ENCODE measurements at places on chromosomes 16 and 17.

DNA sequence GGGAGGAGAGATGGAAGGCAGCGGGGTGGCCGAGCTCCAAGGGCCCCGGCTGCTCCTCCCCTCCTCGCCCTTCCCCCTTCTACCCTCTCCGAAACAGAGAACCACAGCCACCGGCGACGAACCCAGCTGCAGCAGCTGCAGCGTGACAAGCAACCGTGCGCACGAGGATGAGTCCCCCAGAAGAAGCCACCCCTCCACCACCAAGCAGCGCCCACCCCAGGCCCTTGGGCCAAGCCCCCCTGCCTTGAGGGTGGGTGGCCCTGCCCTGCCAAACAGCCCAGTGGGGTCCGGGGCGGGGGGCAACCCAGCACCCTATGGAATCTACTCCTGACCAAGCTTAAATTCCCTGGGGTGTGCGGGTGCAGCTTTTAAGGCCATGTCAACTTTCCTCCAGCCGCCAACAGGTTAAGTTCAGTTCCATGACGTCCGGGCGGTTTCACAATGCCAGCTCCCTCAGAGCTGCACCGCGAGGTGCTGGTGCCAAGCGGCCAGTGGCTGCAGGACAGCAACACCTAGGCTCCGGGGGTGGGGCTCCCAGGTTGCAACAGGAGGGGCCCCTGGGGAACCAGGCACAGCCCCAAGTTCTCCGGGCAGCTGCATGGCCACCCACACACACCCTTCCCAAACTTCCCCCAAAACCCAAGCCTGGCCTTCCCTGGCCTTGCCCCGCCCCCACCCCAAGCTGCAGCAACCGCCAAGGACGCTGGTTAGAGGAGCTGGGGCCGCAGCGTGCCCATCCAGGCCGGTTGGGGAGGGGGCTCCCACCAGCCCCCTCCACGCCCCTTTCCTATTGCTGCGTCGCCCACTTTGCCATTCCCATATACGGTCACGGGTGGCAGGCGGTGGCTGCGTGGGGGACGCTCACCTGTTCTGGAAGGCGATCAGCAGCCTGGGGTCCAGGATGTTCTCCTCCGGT is 2.0 kb downstream of the CBX4 start:
- no peak for DNase-seq

DNA sequence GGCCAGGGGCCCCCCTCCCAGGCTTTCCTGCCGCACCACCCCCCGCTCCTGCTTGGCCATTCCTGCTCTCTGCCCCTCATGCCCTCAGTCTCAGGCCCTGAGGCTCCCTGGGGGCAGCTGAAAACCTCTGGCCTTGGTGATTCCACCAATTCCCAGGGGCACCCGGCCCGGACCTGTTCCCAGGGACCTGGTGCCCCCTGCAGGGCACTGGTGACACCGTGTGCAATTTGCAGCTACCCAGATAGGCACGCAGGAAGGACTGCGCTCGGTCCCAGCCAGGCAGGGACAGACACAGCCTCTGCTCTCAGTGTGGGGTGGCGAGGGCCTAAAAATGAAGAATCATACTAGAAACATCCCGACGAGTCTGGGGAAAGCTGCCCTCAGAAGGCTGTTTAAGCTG is 13.4 kb downstream of the WFDC1 start:
- DNase-seq = no peak

DNA sequence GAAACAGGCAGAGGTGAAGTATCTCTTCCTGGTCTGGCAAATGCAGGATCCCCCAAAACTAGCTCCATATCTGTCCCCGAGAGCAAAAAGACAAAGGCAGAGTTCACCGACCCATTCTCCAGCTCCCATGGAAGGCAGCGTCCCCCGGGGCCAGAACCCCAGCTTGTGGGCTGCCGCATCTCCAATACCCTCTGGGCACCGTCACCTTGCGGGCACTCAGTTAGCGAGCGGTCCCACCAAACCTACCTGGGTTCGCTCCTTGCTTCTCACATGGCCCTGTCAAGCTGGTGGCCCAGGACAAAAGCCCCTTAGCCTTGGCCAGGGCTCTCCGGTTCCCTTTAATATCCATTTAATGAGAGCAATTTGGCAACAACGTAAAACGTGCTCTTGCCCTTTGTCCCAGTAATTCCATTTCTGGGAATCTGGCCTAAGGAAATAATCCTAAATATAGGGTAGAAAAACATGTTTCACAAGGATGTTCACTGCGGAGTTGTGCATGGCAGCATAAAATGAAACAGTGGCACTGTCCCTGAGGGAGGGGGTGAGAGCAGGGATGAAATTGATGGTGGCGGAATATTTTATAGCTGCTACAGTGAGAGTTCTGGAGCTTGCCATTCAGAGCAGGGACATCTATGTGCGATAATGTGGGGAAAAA is 157.1 kb downstream of the CMIP start:
- peak; percentile 26 for DNase-seq

GRCh38 chr16:14289692-14290340 is 218.7 kb downstream of the MRTFB start:
- DNase-seq = peak; percentile 35

DNA sequence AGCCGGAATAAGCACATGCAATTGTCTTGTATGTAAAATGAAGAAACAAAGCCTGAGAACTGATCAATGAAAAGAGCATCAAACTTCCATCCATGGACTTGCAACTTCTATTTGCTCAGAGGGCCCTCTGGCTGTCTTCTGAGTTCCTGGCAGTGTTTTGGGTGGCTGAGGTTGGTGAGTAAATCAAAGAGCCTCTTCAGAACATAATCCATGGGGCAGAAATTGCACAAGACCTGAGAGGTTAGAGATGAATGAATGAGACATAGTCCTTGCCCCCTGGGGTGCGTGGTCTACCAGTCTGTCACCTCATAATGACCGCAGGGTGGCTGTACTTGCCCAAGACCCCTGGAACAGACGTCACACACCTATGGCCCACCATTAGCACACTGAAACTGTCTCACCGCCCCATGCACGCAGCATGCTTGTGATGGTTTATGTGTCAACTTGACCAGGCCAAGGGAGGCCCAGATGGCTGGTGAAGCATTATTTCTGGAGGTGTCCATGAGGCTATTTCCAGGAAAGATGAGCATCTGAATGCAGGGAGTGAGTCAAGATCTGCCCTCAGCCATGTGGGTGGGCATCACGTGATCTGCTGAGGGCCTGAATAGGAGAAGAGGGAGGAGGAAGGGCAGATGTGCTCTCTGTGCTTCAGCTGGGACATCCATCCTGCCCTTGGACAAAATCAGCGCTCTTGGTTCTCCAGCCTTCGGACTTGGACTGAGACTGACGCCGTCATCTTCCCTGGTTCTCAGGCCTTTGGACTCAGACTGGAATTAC is 8.3 kb downstream of the PIK3R6 start:
- DNase-seq = no peak

GRCh38 chr16:79213214-79213613 is 387.3 kb downstream of the MAF start:
- no peak for DNase-seq

GRCh38 chr17:145671-146541 is 8.5 kb downstream of the SCGB1C2 start:
- DNase-seq = no peak

GRCh38 chr16:77223184-77223583 is 24.0 kb downstream of the SYCE1L start:
- DNase-seq = no peak

- DNase-seq = no peak
These were observed 386.1 kb downstream of the SEC14L1 start for GRCh38 chr17:77526728-77527350.

DNA sequence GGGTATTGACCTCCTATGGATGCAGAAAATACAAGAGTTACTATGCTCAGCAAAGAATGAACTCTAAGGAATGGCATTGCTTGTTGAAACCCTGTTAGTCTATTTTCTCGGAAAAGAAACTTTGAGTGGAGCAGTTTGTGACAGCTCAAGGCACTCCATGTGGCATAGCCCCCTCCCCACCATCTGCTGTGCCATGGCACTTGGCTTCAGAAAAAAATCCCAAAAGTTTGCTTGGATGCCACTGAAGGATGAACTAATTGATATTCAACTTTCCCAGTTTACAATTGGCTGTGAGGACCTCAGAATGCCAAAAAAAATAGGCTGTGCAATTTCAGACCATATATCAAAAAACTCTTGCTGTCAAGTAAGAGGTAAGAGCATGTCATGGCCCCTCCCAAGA is 1.8 kb downstream of the KRT31 start:
- DNase-seq = no peak

DNA sequence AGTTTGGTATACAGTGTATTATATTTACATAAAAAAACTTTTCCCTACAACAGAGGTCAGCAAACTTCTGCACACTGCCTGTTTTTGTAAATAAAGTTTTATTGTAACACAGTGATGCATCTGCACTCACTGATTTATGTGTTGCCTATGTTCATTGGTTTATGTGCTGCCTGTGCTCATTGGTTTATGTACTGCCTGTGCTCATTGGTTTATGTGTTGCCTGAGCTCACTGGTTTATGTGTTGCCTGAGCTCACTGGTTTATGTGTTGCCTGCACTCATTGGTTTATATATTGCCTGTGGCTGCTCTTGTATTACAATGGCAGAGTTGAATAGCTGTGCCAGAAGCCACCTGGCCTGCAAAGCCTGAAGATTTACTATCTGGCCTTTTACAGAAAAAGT is 81.6 kb downstream of the MYH11 start:
- no peak for DNase-seq

GRCh38 chr17:31031841-31032240 is 61.0 kb downstream of the RNF135 start:
- no peak for DNase-seq

DNA sequence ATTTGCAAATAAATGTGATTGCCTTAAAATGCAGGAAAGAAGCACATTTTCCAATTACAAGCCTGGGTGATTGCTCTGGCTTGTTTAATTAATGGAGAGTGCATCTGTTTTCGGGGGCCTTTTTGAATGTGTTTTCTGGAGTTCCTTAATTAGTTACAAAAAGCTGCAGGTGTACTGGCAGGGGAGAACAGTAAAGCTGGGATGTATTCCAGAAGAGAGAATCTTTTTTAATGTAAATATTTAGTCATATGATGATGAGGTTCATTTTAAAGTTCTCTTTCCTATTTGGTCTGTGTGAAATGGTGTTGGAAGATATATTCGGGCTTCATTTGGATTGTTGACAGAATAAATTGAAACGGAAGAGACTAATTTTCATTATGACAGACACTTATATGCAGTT is 70.9 kb upstream of the N4BP1 start:
- DNase-seq = peak; percentile 56

GRCh38 chr16:14098081-14098480 is 27.0 kb downstream of the MRTFB start:
- no peak for DNase-seq

- no peak for DNase-seq
These were observed 47.6 kb downstream of the C17orf67 start for GRCh38 chr17:56785997-56786680.

DNA sequence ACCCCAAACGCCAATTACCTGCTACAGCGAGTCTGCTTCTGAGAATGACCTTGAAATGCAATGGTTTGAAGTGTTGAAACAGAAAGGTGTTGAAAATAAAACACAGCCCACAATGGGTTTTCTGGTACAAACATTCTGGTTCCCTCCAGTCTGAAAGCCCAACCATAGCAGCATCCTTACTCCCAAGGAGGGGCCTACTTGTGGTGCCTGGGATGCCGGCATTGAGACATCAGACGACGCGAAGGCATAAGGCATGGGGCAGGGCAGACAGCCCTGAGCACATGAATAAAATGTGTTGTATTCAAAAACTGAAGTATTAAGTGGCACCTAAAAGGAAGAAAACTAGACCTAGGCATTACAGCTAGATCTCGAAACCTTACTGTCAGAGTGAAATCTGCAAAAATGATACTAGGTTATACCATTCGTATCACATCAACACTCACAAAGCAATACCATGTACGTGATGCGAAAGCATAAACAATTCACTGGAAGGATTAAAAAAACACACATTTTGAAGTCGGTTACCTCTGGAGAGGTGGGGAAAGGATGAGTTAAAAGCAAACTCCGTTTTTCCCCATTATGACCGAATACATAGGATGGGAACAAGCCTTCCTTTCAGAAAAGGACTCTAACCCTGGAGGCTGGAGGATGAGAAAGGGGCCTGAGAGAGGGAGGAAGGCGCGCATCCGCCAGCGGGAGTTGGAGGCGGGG is 702 bp downstream of the NUDT21 start:
- DNase-seq = no peak

GRCh38 chr16:57614944-57615343 is 13.5 kb upstream of the ADGRG1 start:
- no peak for DNase-seq

GRCh38 chr16:49652456-49653172 is 203.3 kb downstream of the ZNF423 start:
- DNase-seq = peak; percentile 41

- no peak for DNase-seq
These were observed 46.1 kb upstream of the MSI2 start for GRCh38 chr17:57210224-57210553.

- DNase-seq = no peak
These were observed 299.9 kb upstream of the MYOCD start for GRCh38 chr17:12365805-12366204.

DNA sequence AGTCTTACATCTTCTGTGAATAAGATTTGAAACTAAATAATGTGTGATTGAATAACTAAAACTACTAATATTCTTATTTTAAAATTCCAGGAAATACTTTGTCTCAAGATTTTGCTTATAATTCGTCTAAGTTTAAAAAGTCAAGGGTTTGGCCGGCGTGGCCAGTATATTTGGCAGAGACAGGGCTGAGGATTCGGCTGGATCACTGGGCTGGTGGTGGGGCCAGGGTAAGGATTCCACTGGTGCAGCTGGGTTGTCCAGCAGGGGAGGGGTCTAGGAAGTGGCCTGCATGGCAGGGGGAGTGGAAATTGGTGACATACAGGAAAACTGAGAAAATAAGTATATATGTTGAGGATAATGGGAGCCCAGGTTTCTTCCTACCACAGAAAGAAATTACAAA is 75.7 kb downstream of the MYO1D start:
- DNase-seq = no peak

- no peak for DNase-seq
These were observed 5.4 kb upstream of the PRR35 start for GRCh38 chr16:554640-555365.

GRCh38 chr17:81328978-81329926 is 34.1 kb upstream of the SLC38A10 start:
- no peak for DNase-seq

DNA sequence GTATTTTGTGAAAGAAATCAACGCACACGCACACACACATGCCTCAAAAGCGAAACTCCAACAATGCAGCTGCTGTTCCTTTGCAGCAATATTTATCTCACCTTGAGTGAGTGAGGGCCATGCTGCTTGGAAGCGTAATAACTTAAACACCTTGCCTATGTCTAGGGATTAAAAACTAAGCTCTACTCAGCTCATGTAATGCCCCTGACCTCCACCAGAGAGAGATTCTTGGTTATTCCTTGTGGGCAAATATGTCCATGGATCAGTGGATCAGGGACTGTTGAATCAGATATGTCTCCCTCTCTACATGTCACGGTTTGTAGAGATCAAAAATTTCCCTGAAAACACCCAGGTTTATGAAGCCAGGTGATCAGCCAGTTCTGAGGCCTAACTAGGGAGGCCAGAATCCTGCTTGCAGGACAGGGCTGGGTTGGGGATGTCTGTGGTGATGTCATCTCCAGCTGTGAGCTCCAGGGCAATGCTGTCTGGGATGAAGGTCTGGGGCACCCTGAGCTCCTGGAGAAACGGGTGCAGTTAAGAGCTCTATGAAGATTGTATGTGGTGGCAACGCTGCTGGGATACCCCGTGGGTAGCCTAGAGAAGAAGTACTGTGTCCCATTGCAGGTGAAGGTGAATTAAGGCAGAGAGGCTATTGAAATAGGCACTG is 149.4 kb downstream of the KCNJ12 start:
- no peak for DNase-seq

- DNase-seq = no peak
These were observed 125.3 kb downstream of the RBFOX3 start for GRCh38 chr17:79485419-79485985.

All from NCI-H1092 treated with DMSO at 0.1 percent for 48 hours (cell line).